ENCODE measurements at places on chromosomes 1 and 21.

DNA sequence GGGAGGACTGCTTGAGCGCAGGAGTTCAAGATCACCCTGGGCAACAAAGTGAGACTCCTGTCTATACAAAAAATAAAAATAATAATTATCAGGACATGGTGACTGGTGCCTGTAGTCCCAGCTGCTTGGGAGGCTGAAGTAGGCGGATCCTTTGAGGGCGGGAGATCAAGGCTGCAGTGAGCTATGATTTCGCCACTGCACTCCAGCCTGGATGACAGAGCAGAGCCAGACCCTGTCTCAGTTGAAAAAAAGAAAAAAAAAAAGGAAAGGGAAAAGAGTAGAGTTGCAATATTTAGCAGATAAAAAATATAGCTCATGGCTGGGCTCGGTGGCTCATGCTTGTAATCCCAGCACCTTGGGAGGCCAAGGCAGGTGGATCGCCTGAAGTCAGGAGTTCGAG lies 3.3 kb upstream of the S1PR1 start:
- DNase-seq: no peak

- no peak for DNase-seq
Measured at GRCh38 chr21:31363720-31364119, 19.7 kb upstream of the TIAM1 start.

DNA sequence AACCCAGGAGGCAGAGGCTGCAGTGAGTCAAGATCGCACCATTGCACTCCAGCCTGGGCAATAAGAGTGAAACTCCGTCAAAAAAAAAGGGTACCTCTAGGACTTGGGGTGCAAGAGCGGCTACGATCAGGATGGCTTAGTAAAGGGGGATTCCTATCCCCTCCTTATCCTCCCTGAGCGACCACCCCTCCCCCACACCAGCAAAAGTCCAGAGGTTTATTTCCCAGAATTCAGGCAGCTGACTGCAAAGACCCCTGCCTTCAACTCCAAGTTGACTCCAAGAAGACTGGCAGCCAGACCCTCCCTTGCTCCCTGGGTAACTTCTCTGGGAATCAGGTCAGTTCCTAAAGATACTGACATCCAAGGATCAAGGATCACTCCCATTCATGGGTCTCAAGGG lies 12.4 kb upstream of the PRDM16 start:
- no peak for DNase-seq

DNA sequence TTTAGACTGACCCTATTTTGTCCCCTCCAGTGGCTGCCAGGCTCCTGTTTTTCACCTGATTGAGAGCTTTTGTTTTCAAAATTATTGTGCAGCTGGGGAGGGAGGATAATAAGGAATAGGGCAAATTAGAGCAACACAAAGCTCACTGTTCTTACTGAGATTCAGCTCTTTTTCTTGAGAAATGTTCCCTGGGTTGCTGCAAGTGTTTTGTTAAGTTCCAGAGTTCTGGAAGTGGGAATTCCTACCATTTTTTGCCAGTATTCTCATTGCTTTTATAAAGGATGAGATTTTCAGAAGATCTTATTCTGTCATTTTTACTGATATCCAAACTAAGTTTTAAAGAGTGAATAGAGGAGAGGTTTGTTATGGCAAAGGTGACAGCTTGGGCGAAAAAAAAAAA lies 417.7 kb downstream of the SIPA1L2 start:
- DNase-seq: no peak

DNA sequence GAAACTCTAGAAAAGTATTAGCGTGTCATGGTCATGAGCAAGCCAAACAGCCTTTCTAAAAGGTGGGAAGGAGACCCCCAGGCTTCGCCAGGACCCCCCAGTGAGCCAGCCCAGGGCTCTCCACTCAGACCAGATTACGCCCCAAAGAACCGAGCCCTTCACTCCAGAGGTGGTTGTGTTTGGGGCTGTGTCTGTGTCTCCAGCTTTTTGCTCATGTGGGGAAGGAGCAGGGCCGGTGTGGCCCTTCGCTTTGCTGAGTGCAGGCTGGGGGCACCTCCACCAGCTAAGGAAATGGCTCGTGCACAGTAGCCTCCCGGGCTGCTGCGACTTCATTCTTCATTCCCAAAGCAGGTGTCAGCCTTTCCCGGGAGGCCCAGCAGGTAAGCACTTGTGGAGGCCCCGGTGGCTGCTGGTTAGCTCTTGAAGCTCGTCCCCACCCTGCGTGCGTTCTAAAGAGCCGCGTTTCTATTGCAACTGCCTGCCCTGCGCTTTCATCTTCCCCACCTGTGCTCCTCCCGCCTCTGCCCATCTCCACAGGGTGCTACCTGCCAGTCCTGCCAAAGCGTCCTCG lies 531 bp downstream of the TSPEAR start:
- DNase-seq: no peak
